ENCODE measurements at places on chromosomes 11 and 22.
A peak's percentile ranks its signal among the peaks of the same experiment; 100 is the strongest.

DNA sequence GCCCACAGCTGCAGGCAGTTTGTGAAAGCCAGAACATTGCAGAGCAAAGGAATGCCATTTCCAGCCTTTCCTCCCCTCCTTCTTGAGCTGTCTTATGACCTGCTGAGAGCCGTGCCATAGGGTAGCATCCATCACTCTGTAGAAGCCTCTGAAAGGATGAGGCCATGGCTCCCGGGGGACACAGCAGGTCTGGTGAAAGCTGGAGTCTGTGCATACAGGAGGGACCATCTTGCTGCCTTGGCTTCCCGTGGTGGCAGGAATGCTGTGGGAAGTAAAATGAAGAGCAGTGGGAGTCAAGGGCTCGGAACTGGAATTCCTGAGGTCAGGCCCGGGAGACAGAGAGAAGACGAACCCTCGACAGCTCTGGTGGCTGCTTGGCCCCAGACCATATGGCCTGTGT is 30.9 kb downstream of the ANO1 start:
- no peak for DNase-seq

DNA sequence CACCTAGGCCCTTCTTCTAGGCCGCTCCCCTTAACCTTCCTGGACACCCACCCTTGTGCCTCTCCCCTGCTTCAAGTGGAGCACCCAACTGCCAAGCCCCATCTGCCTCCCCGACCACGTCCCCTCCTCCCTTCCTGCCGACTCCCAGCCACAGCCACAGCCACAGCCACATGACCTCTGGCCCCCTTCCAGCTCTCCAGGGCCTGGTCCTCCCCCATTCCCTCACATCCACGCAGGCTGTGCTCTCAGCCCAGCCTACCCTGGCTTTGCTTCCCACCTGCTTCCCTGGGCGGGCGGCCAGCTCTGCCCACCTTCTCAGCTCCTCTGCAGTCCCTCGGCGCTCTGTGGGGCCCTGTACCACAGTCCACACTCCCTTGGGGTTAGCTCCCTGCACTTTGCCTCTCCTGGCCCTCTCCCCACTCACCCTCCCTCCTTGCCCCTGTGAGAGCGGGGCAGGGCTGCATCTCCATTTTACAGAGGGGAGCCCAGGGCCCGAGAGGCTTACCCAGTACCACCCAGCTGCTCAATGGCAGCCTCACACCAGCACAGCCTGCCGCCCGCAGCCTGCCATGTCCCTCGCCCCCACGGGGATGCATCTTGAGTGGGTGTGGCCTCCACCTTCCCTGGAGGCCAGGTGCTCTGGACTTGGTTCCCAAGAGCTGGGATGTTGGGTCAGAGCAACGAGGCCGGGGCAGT is 20.3 kb downstream of the PARVG start:
- DNase-seq: no peak

GRCh38 chr11:123186286-123186685 is 8.8 kb downstream of the CLMP start:
- DNase-seq: peak; percentile 55

GRCh38 chr11:116331381-116331780 is 441.4 kb downstream of the BUD13 start:
- no peak for DNase-seq

DNA sequence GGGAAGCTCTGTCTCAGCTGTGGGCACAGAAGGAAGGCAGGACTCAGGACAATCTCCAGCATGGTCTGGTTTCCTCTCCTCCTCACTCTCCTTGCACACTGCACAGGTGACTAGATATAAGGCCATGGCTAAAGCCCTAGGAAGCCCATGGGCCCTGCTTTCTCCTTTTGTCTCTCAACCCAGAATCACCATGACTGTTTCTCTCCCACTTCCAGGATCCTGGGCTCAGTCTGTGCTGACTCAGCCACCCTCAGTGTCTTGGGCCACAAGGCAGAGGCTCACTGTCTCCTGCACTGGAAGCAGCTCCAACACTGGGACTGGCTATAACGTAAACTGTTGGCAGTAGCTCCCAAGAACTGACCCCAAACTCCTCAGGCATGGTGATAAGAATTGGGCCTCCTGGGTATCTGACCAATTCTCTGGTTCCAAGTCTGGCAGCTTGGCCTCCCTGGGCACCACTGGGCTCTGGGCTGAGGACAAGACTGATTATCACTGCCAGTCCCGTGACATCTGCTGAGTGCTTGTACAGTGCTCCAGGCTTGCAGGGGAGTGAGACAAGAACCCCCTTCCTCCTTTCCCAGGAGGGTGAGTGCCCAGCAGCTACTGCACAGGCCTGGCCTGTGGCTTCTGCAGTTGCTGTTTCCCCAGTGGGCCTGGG is 104.0 kb upstream of the TOP3B start:
- DNase-seq: no peak

DNA sequence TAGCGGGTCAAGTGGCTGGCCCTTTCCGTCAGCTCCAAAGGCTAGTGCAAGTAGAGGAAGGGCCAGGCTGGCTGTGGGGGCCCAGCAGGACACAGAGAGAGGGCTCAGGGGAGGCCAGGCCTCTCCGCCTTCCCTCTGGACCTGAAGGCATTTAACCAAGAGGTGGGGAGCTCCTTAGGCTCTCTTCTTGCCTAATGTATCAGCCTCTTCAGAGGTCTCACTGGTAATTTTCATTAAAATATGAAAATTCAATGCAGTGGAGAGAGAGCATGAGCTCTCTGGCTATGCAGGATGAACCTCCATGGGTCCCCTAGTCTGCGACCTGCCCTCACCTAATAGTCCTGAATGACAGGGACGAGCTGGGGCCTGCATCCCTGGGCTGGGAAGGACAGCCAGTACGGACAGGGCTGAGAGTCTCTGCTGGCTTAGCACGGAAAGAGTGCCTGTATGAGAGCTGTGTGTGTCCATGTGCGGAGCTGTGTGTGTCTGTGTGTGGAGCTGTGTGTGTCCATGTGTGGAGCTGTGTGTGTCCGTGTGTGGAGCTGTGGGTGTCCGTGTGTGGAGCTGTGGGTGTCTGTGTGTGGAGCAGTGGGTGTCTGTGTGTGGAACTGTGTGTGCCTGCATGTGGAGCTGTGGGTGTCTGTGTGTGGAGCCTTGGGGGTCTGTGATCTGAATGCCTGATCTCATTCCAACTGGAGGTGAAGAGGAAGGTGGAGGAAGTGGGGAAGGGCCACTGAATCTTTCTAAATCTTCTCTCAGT is 2.4 kb downstream of the ALX4 start:
- no peak for DNase-seq

- peak; percentile 17 for DNase-seq
Measured at GRCh38 chr11:95790933-95791708, 823 bp downstream of the CEP57 start.

- no peak for DNase-seq
Measured at GRCh38 chr11:134951305-134951700, 539.3 kb upstream of the B3GAT1 start.

GRCh38 chr11:66186470-66186869 is 82.0 kb upstream of the RAB1B start:
- DNase-seq: no peak

DNA sequence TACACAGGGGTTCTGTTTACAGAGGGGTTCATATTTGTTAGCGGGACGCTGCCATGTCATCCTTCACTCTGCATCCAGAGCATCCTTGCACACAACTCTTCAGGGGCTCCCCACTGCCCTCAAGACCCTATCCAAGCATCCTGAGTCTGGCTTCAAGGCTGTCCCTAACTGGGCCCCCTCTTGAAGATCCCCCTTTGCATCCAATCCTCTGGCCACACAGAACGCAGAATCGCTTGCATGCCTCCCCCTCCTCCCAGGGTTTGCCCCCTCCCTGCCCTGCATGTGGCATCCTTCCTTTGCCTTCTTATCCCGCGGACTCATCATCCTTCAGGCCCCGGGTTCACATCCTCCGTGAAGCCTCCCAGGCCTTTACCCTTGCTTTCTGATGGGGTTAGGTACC is 18.6 kb downstream of the C1QTNF6 start:
- no peak for DNase-seq

GRCh38 chr11:120123946-120124345 is 14.0 kb downstream of the TRIM29 start:
- DNase-seq: no peak

- DNase-seq: no peak
Measured at GRCh38 chr11:94873916-94874540, 99.3 kb downstream of the CWC15 start.

- no peak for DNase-seq
Measured at GRCh38 chr22:35202376-35202775, 54.9 kb upstream of the HMGXB4 start.

DNA sequence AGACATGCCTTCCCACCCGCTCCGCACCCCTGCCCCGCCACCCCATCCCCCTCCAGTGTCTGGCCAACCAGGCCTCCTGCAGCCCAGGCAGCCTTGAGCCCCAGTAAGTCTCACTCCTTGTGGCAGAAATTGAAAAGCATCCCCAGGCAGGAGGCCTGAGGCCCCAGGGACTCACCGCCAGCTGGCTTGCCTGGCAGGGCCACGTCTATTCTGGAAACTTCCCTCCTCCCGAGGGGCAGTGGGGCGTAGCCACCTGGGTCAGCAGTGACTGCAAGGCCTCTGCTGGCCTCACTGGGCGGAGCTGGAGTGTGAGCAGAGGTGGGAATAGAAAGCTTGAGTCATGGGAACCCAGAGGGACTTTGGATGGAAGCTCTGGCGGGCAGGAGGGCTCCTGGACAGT is 26.3 kb downstream of the ANO1 start:
- DNase-seq: no peak

DNA sequence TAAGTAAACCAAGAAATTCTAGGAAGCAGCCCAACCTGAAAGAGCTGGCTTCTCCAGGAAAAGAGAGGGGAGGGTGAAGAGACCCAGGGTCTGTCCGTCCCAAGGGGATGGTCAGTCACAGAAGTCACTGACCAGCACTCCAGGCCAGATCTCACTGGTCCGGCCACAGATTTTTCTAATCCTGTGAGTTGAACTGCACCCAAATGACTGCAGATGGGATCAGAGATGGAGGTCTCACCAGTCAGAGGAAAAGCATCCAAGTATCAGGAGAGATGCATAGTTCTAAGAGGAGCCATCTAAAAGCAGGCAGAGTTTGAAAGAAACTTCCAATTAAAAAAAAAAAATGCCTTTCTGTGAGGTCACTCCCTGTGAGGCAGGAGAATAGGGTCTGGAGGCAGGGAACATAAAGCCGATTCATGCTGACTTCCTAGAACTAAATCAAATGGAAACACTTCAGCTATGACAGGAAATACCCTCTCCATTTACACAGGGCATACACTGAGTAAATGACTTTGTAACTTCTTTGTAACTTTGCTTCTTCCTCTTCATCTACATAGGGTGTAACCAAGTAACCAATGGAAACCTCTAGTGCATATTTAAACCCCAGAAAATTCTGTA is 144.5 kb downstream of the CCDC34 start:
- DNase-seq: peak; percentile 52

DNA sequence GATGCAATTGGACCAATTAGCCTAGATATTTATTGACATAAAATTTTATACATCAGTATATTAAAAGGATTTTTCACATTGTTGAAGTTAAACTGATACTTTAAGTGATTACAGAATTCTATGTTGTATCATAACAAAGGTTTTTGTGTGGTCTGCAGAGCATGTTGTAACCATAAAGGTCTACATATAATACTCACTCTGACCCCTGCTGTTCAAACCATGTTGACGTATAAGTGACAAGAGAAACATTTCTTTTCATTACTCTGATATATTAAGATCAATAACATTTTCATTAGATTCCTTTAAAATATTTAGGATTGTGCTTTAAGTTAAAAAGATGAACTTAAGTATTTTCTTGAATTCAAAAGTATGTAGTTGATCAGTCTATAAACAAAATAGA is 63.9 kb downstream of the GAS2 start:
- no peak for DNase-seq

GRCh38 chr22:35217527-35217926 is 39.8 kb upstream of the HMGXB4 start:
- DNase-seq: no peak

All from T1000 (cell line).